RWPE2 (cell line): ENCODE measurements at places on chromosomes 4 and X.

- no peak for DNase-seq
These were observed 3.8 kb upstream of the GYG2 start for GRCh38 chrX:2824886-2825285.

- no peak for DNase-seq
These were observed 34.4 kb downstream of the AFAP1 start for GRCh38 chr4:7904952-7905915.

- no peak for DNase-seq
These were observed 854.6 kb downstream of the TRIML1 start for GRCh38 chr4:188993871-188994270.

DNA sequence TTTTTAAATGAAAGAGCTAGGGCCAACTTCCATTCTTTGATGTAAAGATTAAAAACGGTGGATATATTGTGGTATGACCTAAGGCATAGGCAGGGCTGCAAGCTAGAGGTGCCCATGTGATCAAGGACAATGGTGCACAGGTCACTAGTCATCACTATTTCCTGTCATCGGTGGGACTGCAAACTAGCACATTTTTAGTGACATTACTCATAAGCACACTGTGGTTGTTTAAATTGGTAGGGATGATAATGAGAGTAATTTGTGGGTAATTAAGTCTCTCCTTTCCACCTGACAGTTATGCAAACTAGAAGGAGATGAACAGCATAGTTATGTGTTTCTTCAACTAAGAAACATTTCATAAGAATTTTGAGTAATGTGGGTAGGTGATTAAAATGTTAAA, 85.4 kb downstream of the GPRIN3 start:
- no peak for DNase-seq

DNA sequence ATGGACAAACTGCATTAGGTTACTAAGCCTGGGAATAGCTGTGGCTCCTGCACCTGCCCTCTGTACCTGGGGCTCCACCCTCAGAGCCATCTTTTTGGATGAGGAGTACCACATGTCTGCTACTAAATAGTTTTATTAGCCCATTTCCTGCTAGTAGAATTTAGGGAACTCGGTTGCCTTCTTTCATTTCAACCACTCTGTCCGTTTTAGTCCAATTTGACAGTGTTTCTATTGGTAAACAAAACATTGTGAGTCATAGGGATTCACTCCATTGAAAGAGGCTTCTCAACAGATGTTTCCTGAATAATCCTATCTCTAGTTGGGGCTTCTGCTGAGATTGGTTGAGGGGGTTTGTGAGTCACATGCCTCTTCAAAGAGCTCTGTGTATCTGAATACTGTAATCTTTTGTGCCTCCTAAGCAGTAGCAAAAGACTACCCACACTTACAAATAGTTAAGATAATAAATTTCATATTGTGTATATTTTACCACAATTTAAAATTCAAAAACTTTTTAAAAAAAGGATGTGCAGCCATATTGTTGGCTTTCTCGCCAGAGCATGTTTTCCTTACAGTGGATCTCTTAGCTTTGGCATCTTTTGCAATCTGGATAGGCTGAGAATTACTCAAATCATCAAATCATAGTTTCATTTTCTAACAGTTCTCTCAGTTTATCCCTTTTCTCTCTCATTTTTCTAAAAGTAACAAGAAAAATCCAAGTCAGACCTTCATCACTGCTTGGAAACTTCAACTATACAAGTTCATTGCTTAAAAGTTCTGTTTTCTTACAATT, 9.9 kb downstream of the FAM200B start:
- DNase-seq = no peak

GRCh38 chrX:45077748-45078424, 122.8 kb downstream of the DIPK2B start:
- DNase-seq = no peak

DNA sequence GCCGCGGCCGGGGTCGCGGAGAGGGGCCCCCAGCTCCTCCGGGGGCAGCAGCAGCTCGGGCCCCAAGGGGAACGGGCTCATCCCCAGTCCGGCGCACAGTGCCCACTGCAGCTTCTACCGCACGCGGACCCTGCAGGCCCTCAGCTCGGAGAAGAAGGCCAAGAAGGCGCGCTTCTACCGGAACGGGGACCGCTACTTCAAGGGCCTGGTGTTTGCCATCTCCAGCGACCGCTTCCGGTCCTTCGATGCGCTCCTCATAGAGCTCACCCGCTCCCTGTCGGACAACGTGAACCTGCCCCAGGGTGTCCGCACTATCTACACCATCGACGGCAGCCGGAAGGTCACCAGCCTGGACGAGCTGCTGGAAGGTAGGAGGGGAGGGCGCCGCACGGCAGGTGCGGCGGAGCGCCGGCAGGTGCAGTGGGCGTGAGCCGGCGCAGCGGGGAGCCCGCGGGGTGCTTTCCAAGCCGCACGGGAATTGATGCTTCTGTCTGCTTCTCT, 886 bp downstream of the DCLK2 start:
- peak; percentile 34 for DNase-seq

- no peak for DNase-seq
These were observed 13.0 kb downstream of the SLIT2 start for GRCh38 chr4:20264688-20265087.

DNA sequence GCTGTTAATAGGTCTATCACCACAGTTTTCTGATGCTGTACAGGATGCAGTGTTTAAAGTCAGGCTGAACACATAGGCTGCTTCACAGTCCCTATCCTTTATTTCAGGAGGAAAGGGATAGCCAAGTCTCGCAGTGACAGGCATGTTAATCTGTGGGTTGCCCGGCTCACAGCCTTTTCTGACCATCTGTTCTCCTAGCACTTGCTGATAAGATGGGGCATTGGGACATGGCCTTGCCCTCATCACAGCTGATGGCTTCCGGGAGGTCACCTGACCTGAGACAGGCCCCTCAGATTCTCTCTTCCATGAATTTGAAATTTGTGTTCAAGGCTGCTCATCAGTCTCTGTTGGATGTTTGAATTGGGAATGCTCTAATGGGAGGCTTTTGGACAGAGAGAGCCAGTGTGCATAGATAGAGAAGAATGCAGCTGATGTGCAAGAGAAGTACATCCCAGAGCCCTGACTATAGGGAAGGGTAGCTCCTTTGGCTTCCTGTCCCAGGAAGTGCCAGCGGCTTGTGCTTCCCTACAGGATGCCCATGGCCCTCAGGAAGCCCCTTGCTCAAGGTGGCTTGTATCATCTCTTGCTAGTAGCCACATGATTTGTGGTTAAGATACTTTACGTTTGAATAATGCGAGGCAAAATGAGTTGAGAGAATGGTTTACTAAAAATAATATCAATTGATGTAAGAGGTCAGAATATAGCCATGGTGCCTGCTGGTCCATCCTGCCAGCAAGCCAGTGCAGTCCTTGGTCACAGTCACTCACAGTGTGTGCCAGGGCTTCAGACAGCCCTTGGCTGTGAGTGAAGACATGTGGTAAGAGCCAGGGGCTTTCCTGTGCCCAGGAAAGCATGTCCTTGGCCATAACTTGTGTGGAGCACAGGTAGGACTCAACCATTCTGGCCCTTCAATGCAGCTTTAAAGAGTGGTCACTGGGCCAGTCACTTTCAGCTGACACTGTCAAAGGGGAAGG, 88.6 kb downstream of the TSPAN7 start:
- DNase-seq = no peak

GRCh38 chrX:151031391-151031975, 48.3 kb downstream of the HMGB3 start:
- DNase-seq = no peak

DNA sequence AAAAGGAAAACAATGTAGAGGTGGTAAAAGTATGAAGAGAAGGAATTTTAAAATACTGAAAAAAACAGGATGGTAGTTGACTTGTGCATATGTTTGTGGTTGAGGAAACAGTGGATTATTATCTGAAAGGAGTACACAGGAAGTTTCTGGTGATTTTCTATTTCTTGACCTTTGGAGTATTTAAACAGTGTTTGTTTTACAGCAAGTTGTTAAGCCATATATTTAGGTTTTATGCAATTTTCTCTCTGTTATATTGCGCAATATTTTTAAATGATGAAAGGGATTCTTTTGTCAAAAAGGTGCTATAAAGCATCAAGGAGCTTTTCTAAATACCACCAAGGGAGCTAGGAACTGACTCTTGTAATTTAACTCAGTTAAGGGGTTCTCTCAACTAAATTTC, 343.1 kb upstream of the MAOA start:
- no peak for DNase-seq

DNA sequence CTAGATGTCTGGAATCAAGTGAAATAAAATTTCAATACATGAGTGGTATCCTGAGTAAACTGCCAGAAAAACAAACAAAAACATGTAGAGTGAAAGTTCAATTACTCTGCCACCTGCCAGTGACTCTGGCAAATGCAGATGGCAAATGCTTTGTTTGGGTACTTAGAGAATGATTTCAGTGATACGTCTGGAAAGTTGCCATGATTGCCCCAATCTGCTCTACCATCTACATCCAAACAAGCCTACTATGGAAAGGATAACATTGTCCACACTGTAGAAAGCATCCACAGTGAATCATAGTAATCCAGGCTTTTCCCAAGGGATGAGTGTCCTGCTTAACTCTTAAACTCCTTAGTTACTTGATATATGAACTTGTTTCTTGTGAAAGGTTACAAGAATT, 3.4 kb downstream of the SPATA4 start:
- DNase-seq = no peak

DNA sequence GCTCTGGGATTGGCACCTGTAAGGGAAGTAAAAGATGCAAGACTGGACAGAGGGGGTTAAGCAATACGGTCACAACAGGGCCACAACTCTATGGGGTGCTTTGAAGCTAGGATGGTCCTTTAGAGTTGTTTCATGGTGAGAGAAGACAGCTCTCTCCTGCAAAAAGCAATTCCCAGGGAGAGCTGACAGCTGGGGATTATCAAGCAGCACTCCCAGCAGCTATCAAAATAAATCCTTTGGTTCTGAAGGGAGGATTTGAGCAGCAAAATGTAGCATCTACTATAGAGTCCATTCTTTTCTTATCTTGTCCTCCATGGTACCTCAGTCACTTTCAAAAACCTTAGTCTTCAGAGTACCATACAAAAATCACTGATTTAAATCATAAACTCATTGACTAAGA, 35.1 kb upstream of the AP1AR start:
- no peak for DNase-seq

GRCh38 chrX:30618160-30618765, 35.0 kb upstream of the GK start:
- no peak for DNase-seq

GRCh38 chr4:87853108-87853507, 20.3 kb downstream of the MEPE start:
- DNase-seq = no peak

DNA sequence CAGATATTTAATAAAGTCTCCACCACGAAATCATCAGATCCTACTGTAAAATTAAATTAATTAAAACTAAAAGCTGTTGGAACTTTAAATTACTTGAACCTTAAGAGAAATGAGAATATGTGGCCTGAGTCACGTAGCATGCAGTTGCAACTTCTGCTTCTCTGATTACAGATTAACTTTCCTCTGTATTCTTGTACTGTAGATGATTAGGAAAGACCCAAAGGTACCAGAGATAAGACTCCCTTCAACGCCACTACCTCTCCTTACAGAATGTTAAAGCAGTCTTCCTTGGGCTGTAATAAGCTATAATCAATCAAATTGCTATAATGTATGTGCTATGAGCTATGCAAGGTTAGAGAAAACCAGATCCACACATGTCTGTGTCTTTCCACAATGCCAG, 47.9 kb downstream of the FAM13A start:
- DNase-seq = no peak

DNA sequence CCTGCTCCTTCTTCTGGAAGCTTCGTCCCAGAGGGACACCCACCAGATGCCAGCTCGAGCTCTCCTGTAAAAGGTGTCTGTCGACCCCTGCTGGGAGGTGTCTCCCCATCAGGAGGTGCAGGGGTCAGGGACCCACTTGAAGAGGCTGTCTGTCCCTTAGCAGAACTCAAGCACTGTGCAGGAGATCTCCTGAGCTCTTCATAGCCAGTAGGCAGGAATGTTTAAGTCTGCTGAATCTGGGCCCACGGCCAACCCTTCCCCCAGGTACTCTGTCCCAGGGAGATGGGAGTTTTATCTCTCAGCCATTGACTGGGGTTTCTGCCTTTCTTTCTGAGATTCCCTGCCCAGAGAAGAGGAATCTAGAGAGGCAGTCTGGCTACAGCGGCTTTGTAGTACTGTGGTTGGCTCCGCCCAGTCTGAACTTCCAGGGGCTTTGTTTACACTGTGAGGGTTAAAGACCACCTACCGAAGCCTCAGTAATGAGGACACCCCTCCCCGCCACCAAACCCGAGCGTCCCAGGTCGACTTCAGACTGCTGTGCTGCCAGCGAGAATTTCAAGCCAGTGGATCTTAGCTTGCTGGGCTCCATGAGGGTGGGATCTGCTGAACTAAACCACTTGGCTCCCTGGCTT, 1383.0 kb upstream of the TENM3 start:
- no peak for DNase-seq

DNA sequence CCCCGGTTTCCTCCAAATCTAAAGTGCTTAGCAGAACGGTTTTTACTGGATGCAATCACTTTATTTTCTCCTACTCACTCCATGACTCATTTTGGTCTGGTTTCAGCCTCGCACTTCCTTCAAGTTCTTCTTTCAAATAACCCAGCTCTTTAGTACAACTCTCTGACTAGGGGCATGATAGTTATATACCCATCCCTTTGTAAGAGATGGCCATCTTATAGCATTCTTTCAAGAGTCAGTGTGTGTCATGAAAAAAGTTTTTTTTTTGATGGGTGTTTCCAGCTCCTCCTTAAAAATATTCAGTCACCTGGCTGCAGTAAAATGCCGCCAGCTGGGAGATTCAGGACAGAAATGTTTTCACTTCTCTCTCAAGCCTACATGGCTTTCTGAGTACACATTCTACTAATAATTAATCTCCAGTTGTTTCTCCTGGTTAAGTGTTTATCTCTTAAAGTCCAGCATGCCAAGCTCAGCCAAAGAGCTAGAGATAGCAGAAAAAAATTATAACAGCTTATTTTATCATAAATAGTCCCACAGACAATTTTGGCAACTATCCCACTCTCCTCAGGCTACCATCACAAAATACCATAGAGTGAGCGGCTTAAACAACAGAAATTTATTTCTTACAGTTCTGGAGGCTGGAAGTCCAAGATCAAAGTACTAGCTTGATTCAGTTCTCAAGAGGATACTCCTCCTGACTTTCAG, 139.3 kb downstream of the GASK1B start:
- DNase-seq = no peak

- peak; percentile 92 for DNase-seq
These were observed 25.1 kb downstream of the ZNF721 start for GRCh38 chr4:473570-474457.

DNA sequence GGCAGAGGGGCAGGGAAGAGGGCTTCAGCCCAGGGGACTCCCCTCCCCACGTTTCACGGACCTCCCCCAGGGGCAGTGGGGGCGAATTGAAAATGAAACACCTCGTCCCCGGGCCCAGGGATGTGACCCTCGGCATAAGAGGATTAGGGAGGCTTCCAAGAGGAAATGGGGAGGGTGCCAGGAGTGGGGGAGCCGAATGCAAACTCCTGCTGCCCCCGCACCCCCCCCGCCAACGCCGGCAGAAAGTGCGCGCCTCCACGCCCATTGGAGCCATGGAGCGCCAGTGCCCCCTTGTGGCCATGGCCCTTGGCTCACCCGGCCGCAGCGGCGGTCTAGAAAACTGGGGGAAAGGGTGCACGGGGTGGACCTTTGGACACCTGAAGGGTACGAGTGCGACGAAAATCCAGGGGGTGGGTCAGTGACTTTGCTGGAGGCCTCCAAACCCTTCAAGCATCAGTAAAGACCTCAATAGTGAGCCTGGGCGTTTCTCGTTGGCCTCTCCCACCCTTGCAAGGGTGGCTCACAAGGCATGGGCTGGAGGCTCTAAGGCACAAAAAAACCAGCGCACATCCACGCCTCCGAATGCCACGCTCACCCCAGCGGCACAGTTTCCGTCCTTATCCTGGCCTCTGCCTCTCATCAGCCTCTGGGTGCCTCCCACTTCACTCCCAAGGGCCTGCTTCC, 120.8 kb upstream of the PJA1 start:
- no peak for DNase-seq

GRCh38 chr4:138252551-138252950, 10.4 kb upstream of the SLC7A11 start:
- no peak for DNase-seq
